ENCODE measurements at places on chromosomes 11 and 22. TPM values are rescaled to one million over a fixed set of nuclear protein-coding genes. Genes with fewer than 3 reads are reported as not detected.

TPBGL gene
- 0.19 TPM for total RNA-seq

OR52A1 gene
- not detected for total RNA-seq

TST gene
- total RNA-seq, result 37.0 TPM

RASGRP2 gene
- 4.0 TPM for total RNA-seq

Measured in Caco-2 (cell line).